ENCODE measurements at places on chromosomes 4 and X.

- DNase-seq: no peak
These were observed 437 bp upstream of the CPE start for GRCh38 chr4:165378398-165378744.

DNA sequence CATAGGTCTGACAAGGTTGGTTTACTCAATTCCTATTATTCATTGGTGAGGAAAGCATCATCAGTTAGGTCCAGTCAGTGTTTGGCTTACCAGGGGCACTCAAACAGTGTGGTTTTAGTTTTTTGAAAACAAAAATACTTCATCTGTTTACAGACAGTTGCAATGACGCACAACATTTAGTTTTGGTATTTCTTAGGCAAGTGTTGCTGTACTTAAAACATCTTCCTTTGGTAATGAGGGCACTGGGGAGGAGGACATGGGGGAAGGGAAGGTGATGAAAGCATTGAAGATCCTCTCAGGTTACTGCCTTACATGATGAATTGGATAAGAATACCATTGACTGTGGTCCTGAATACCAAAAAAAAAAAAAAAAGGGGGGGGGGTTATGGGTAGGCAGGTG is 93.7 kb upstream of the MAOA start:
- DNase-seq: no peak

DNA sequence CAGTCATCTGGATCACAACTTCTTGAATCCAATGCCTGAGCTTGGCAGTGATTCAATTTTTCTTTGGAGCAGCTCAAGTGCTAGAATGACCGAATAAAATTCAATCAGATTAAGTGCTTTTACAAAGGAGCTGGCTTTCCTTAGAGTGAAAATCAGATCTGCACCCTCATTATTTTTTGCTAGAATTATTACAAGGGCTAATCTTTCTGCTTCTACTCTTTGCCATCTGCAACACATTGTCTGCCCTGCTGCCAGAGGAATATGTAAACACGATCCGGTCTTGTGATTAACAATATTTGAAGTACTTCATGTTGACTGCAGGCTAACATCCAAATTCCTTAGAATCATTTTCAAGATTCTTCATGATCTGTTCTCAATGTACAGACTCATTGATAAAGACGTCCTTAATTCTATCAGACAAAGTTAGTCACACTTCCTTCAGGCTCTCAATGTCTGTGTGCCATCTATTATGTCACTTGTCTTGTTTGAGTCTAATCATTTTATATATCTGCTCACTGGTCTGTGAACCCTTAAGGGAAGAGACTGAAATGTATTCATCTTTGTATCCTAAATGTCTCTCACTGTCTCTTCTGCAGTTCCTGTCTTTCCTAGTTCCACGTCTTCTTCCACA is 531.2 kb downstream of the GALNTL6 start:
- no peak for DNase-seq

GRCh38 chr4:24002330-24002966 is 112.6 kb upstream of the PPARGC1A start:
- DNase-seq: no peak

GRCh38 chr4:3322059-3322550 is 29.3 kb downstream of the RGS12 start:
- DNase-seq: peak; percentile 20

DNA sequence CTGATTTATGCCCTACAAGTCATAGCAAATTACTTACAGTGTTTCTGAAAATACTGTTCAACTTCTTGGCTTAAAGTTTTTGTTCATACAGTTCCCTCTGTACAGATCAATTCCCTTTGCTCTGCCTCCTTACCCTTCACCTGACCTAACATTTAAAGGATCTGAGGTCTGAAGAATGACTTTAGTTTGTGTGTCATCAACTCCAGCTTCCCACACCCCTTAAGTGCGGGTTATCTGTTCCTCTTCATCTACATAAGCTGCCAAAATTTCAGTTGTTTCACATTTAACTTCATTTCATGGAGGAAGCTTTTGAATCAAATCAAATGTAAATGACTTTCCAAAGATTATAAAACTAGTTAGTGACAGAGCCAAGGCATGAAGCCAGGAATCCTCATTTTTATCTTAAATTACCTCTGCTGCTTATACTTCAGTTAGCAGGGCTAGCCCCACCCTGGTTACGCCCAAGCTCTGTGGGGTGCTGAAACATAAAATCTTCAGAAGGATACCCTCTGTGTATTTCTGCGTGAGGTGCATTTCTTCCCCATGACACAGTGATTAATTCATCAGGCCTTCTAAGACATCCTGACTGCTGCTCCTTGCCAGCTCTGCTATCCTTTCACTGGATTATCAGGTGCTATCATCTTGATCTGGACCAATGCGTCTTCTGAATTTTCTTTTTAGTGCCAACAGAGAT is 16.5 kb downstream of the CXCL1 start:
- no peak for DNase-seq

DNA sequence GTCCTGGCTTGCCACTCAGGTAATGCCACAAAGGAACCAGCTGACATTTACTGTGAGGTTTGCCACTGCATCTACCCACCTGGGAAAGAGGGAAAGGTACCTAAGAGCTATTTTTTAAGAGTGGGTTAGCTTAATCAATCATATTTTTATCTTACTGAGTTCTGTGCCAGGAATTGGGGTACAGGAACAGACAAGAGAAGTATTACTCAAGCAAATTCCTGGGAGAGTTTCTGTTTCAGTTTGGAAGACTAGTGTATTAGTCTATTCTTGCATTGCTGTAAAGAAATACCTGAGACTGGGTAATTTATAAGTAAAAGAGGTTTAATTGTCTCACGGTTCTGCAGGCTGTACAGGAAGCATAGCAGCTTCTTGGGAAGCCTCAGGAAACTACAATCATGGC is 23.2 kb downstream of the PSMD10 start:
- no peak for DNase-seq

DNA sequence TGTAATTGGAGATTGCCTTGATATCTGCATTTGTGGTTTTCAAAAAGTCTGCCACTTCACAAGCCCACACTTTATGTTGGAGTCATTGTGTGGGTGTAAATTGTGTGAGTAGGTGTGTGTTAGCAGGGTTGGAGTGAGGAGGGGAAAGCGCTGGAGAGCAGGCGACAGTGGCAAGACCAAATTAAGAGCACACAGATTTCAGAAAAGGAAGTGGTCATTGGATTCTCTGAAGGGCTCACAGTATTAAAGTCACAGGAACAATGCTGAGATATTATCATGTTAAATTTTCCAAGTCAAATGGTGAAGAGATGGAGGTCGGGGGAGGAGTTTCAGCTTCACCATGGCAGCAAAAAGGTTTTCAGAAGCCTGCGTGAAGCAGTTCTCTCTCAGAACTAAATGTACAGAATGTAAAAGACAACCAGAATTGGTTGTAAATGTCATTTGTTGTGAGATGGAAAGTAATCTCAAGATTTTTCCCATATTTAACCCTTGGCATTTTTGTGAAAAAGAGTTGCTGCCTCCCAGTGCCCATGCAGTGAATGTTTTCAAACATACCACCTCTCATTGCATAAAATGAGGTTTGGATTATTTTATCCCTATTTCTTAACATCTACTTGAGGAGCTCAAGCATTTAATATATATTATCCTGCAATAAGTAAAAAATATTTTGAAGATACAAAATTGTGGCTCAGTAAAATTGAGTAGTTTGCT is 265.9 kb downstream of the ZNF674 start:
- no peak for DNase-seq

DNA sequence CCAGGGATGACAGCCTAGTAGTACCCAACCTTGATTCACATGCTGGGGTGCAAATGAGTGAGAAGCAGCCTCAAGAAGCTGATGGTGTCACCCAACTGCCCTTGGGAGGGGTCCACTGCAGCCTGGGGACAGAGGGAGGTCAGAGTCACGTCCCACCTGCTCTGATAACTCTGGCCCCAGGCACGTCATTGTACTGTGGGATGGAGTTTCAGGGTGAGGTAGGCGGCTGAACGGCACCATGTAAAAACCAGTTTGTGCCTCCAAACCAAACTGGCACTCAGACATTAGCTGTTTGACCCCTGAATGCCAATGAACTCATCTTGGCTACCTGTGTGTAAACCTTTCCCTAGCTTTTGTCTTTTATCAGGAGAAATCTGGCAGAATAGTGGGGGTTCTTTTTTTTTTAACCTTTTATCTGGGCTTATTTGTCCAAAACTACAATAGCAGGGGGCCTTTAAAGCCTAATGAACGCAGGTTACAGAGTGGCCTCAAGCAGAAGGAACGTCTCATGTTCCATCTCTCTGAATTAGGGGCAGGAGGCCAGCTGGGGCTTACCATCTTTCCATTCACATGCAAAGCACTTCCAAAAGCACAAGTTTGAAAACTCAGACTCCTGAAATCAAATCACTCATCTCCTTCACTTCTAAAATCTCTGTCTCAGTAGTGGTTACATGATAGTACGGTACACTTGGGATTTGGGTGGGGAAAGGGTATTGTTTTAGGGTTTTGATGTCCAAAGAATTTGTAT is 89.4 kb downstream of the IRF2 start:
- no peak for DNase-seq

DNA sequence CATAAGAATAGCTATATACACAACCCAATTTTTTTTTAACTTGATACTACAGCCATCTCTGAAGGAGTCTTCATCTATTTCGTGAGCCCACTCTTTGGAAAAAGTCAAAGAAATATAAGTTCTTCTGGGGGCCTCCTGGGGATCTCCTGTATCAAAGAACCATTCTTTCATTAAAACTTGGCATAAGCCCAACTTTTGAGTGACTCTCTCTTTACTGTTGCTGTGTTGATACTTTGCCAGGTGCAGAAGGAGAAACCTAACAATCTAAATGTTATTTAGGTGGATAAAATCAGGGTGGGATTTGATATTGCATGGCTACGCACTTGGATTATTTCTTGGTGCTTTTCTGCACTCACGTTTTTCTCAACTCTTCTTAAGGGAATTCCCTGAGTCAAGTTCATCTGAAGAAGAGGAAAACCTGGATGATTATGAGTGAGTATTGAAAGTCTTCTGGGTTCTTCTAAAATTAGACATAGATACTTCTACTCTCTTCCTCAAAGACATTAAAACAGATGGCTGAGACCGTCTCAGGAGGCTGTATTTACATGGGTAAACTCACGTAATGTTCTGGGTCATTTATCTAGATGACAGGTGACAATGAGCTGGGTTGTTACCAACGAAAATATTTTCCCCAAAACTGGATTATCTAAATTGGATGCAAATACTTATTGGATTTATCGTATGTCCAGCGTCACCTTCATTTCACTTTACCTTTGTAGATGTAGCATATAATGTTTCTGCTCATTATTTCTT is 25.2 kb downstream of the BMX start:
- DNase-seq: no peak

DNA sequence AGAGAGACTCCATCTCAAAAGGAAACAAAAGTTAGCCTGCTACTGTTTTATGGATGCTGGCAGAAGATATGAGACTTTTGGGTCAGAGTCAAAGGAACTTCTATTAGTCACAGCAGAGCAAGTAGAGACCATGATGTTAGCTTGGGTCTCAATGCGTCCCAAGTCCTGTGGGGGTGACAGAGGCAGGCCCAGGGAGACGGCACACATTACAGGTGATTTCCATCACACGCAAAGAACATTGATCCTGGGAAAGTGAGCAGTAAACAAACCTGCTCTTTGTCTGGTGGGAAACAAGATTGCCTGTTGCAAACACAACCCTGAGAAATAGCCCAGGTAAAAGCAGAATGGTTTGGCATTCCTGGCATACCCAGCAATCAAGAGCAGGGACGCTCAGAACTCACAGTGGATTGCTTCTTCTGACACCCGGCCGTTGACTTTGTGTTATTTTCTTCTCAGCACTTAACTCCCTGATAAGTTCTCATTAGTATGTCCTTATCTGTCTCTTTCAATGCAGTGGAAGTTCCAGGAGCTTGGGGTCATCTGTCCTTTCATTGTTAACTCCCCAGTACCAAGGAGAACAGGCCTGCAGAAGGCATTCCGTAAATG is 51.2 kb upstream of the LGI2 start:
- no peak for DNase-seq

GRCh38 chr4:73744203-73744602 is 3.8 kb downstream of the CXCL8 start:
- DNase-seq: no peak

- no peak for DNase-seq
These were observed 64.1 kb downstream of the TMA16 start for GRCh38 chr4:163558539-163559044.

DNA sequence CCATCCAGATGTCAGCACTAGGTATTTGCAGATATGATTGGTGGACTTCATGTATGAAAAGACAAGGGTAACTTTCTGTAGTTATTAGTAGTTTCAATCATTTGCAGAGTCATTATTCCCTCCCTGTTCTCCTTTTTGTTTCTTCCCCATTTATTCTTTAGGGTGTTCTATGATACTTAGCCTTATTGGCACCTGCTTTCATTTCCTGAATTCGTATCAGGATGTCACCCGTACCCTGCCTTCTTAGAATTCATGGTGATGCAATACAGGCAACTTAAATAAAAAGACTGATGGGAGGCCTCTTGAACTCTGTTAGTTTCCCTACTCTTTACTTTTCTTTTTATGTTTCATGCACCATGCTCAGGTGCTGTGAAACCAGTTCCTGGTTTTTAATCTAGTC is 24.2 kb downstream of the MAGED1 start:
- no peak for DNase-seq

- no peak for DNase-seq
These were observed 555.0 kb downstream of the ANKRD50 start for GRCh38 chr4:124157396-124158083.
